NCI-H2171 treated with DMSO at 0.1 percent for 48 hours (cell line): ENCODE measurements at places on chromosomes 12 and 14.

GRCh38 chr14:73462048-73462715 lies 3.8 kb upstream of the NUMB start:
- peak; percentile 44 for DNase-seq

- DNase-seq = no peak
Measured at GRCh38 chr12:121427556-121428050, 27.7 kb downstream of the RNF34 start.

- DNase-seq = no peak
Measured at GRCh38 chr14:73719791-73720190, 5.6 kb upstream of the PNMA1 start.

- no peak for DNase-seq
Measured at GRCh38 chr12:103020839-103021238, 63.4 kb downstream of the ASCL1 start.

DNA sequence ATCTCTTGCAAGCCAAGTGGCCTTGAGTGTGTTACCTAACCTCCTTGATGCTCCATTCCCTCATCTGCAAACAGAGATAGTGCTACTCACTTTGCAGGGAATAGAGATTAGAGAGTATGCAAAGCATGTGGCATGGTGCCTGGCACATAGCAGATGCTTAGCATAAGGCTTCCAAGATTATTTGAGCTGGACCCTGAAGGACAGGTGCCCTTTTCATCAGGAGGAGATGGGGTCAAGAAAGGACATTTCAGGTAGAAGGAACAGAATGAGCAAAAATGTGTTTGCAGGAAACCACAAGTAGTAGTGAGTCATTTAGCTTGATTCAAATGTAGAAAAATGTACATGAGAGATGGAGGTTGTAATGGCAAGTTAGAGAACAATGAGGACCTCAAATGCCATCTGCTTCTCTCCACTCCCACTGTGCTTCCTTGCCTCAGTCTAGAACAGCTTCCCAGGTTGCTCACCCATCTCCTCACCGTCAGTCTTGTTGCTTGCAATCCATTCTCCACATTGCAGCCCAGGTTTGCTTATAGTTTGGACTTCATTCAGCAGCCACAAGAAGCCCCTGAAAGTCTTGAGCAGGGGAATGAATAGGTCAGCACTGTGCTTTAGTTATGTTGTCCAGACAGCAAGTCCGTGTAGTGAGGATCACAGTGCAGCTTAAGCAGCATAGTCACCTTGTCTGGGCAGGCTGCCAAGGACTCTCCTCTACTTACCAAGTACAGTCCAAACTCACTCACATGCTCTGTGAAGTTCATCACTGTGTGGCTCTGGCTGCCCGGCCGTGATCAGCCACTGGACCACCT lies 536.3 kb upstream of the CCDC196 start:
- no peak for DNase-seq

DNA sequence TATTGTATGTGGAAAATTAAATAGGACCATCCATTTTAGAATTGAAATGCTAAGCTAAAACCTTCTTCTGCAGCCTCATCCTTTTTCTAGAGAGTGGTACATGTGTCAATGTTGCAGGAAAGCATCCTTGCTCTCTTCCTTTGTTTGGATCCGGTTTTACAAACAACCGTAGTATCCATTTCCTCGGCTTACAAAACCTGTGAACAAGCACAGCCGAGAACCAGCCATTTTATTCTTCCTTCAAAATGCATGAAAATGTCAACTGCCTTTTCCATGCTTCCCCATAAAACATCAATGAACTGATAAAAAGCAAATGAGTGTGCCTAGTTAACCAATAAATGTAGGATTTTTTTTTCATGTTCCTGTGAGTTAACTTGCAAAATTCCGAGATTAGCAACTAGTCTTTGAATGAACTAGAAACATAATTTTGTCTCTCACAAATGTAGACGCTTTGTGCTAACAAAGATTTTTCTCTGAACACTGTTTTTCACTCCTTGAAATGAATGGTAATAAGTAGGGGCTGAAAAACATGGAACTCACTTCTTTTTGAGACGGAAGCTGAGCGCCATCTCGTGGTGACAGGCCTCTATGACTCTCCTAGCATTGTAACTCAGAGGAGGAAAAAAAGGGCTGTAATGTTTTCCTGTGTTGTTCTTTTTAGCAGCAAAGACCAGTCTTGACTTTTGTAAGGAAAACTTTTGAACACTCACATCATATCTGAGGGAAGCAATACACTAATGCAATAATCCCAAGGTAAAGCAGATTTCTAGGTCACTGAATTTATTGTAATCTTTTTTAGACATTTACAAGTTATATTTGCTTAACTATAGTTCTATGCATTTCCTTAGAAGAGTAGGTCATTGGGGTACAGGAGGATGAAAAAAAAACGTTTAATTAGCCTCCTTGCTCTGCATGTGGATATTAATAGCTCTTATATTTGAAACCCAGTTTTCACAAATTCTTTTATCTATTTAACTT lies 157.4 kb upstream of the FOXG1 start:
- DNase-seq = peak; percentile 64

GRCh38 chr12:40022850-40023249 lies 83.0 kb downstream of the SLC2A13 start:
- no peak for DNase-seq

DNA sequence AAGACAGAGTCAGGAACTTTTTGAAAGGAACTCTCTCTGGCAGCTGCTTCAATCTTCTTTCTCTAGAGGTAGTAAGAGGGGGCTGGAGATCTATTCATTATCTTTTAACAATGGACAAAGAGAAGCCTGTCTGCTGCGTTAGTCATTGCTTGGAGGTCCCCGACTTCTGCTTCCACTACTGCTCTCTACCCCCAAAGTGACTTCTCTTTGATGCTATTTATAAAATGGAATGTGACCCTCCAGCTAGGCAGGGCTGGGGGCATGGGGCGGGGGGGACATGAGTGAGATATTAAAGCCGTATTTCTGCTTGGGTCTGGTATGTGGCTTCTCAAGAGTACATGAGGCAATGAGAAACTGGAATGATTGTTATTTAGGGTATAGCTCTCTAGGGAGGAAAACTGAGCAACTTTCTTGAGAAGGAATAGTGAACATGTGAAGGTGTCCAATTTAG lies 41.4 kb upstream of the NUDT4 start:
- no peak for DNase-seq

GRCh38 chr14:30287579-30288445 lies 271.1 kb upstream of the G2E3 start:
- no peak for DNase-seq

- peak; percentile 62 for DNase-seq
Measured at GRCh38 chr12:59403259-59403932, 192.4 kb upstream of the SLC16A7 start.

DNA sequence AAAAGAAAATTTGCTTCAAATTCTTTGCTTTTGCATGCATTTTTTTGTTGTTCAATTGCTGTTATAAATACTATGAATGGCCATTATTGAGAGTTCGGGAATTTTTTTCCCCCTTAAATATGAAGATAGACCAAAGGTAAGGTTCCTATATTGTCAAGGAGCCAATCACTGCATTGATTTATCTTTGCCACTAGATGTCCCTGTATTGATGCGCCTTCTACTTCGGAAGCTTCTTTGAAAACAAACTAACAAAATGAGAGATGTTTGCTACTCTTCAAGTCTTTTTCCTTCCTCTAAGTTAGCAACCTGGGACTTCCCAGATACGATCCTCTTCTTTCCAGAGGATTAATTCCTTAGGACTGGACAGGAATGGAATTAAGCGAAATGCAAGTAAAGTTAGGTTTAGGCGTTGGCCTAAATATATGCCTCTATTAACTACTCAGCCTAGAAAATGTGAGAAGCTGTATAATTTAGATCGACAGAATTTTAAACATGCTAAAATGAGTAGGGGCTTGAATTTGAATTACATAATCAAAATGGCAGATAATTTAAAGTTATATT lies 318.1 kb downstream of the AEBP2 start:
- peak; percentile 45 for DNase-seq

DNA sequence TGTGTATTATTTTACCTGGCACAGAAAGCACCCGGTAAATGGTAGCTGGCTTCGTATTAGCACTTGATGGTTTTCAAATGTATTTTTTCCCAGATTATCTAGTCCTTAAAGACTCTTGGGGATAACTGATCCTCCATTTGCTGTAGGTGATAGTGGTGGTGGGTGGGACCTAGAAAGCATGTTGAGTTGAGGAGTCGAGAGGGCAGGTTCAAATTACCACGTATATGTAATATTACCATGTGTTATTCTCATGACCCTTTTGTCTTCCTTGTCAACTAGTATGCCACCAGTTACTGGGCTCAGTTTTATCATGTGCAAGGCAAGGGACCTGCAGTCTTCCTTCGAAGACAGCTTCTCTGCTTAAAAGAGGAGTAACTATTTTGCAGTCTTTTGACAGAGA lies 1.8 kb downstream of the GLRX5 start:
- DNase-seq = no peak

DNA sequence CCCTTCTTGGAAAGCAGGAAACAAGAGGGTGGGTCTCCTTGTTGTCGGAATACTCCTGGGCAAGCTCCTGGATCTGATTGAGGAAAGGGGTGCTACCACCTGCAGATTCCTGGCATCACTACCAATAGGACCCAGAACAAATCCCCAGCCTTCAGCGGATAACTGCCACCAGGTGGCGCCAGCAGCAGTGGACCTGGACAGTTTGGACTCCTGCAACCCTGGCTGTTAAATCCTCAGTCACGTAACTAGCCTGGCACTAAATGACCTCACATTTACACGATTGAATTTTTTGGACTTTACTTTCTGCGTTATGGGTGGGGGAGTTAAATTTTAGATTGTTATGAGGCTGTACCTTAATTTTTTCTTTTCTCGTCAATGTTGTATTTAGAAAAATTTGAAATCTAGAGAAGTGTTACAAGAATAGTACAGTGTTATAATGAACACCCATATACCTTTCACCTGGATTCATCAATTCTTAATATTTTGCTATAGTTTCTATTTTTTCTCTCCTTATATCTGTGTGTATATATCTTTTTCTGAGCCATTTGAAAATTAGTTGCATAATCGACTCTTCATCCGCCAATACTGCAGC lies 95.6 kb downstream of the GAS2L3 start:
- peak; percentile 64 for DNase-seq

DNA sequence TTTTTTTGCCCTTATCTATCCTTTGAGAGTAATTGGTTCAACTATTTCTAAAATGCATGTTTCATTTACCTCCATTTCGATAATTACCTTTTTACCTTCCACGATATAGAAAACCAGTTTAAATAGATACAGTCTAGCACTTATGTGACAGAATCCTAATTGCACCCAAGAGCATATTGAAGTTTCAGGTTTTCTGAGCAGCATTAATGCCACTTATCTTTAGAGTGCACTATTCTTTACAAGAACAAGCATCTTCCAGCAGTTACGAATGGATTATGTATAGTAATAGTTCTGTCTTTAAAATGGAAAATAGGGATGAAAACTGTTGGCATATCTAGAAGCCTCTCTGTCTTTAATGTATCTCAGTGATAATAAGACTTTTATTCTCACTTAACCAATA lies 82.2 kb upstream of the ATXN7L3B start:
- no peak for DNase-seq

GRCh38 chr12:96238336-96239047 lies 44.3 kb downstream of the ELK3 start:
- no peak for DNase-seq

DNA sequence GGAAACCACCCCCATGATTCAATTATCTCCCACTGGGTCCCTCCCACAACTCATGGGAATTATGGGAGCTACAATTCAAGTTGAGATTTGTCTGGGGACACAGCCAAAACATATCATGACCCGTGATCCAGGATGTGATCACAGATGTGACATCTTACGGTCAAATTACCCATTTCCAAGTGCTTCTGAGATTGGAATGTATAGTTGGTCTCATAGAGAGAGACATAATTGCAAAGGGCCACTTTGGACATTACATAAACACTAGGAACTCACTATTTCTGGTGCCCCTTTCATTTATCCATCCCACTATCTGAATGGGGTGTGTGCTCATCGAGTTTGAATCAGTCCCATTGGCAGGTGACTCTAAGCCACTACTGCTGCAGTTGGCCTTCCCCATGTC lies 204.5 kb downstream of the PHLDA1 start:
- DNase-seq = no peak

- no peak for DNase-seq
Measured at GRCh38 chr12:132137483-132138125, 6.5 kb downstream of the DDX51 start.

DNA sequence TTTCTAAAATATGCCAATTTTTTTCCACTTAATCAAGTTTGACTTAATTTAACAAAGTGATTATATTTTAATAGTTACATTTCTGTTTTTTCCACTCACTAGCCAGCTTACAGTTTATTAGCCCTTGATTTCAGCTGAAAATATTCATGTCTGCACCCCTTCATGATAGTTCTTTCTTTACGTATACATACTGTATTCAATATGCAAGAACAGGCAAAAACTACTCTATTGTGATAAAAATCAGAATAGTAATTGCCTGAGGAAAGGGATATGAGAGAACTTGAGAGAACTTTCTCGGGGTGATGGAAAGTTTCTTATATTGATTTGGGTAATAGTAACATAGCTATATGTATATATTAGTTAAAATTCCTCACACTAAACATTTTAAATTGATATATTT lies 17.4 kb upstream of the PSMA6 start:
- no peak for DNase-seq

DNA sequence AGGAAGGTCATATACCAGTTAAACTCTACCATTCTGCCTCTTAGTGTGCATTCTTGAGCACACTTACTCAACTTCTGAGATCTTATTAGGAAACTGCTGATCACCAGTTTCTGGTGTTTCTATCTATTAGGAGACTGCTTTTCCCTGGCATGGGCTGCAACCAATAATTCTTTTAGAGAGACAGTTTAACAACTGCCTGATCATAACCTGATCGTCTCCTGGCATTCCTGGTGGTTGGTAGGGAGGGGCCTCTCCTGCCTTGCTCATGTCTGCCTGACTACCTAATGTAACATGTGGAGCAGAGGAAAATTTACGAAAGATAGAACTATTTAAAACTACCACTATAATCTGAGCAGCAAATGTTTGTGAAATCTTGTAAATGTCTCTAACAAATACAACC lies 75.3 kb upstream of the MGAT4C start:
- DNase-seq = no peak

DNA sequence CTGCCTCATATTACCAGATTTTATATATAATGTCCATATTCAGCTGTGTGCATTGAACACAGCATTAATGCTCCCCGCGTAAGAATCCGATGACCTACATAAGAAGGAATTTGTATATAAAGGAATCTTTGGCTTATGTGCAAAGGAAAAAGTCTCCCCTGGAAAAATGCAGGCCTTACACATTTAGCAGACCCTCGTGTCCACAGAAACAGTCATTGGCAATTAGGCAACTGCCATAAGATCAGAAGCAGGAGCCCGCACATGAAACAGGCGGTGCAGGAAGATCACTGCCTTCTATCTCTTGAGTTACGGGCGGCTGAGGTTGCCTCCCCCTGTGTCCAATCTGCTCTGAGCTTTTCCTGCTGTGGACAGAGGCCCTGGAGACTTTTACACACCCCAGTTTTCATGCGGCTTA lies 63.2 kb upstream of the RFX4 start:
- DNase-seq = no peak

GRCh38 chr12:124392271-124392666 lies 97.4 kb downstream of the RFLNA start:
- no peak for DNase-seq
